ENCODE measurements at places on chromosomes 11 and 22.

DNA sequence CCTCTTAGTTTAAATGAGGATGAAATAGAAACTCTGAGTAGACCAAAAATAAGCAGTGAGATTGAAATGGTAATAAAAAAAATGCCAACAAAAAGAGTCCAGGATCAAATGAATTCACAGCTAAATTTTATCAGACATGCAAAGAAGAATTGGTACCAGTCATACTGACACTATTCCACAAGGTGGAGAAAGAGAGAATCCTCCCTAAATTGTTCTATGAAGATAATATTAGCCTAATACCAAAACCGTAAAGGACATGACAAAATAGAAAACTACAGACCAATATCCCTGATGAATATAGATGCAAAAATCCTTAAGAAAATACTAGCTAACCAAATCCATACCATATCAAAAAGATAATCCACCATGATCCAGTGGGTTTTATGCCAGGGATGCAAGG is 169.8 kb upstream of the CHORDC1 start:
- DNase-seq = no peak

DNA sequence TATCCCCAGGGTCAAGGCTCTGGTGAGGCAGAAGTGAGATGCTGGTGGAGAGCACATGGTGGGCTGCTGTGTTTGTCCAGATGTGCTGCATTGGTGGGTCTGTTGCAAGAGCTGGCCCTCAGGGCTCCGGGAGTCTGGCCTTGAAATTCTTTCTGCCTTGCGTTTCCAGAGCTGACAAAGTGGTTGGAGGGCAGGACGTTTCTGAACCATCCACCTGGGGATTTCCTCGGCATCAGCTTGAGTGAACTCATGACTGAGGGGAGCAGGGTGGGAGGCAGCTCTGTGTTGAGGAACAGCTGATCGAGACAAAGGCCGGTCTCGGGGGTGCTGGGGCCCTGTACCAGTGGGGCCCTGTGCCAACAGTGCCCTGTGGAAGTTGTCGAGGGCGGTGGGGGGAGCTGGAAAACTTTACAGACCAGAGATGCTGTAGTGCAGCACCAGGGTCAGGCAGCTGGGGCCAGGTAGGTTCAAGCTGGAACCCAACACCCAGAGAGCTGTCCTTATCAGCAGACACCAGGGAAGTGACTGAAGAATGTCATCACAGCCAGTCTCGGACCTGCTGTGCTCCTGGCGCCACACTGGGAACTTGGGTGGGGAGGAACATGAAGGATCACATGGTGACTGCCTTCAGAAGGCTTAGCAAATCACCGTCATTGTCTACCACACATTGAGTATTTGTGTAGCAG is 4.9 kb downstream of the TSKU start:
- DNase-seq = no peak

DNA sequence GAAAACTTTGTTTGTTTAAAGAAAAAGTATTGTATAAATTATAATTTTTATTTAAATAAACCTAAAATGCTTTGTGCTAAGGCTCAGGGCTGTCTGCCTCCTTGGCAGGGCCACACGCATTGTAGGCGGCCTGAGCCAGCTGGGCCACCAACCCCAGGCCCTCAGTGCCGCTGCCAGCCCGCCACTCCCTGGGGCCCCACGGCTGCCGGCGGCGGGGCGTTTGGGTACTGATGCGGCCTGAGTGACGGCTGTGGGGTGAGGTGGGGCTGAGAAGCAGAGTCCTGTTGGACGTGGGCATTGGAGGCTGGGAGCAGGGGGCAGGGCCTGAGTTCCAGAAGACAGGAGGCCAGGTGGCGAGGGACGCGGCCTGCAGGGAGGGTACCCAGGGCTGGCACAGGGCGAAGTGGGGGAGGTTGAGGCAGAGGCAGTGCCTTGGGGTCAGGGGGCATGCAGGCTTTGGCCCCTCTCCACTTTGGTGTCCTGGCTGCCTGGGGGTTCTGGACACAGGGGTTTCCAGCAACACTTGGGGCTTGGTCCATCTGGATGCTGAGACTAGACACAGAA is 58.3 kb downstream of the CERK start:
- no peak for DNase-seq

GRCh38 chr11:17743026-17743807 is 8.6 kb downstream of the KCNC1 start:
- DNase-seq = no peak

DNA sequence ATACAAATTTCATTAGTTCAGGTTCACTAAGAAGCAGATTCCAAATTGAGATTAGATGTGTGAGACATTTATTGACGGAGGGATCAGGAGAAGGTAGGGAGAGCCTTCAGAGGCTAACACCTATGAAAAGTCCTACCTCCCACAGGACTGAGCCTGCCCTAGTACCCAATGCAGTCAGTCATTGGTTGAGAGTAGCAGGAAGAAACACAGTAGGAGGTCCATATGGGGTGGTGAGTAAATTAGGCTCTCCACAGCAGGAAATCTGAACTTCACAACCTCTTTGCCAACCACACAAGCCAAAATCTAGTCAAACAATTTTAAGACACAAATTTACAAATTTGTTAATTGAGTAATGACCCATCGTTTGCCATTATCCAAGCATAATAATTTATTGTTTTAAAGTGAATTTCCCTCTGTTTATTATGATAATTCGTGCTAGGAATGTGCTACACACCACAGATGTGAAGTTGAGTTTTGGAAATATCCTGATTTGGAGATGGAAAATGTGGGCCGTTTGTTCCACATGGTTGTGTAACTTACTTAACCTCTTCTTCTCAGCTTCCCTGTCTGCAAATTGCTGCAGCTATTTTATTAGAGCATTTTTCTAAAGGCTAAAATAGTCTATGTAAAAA is 542.1 kb downstream of the ETS1 start:
- DNase-seq = no peak

- no peak for DNase-seq
Measured at GRCh38 chr11:66293777-66294625, 2.3 kb downstream of the TMEM151A start.

DNA sequence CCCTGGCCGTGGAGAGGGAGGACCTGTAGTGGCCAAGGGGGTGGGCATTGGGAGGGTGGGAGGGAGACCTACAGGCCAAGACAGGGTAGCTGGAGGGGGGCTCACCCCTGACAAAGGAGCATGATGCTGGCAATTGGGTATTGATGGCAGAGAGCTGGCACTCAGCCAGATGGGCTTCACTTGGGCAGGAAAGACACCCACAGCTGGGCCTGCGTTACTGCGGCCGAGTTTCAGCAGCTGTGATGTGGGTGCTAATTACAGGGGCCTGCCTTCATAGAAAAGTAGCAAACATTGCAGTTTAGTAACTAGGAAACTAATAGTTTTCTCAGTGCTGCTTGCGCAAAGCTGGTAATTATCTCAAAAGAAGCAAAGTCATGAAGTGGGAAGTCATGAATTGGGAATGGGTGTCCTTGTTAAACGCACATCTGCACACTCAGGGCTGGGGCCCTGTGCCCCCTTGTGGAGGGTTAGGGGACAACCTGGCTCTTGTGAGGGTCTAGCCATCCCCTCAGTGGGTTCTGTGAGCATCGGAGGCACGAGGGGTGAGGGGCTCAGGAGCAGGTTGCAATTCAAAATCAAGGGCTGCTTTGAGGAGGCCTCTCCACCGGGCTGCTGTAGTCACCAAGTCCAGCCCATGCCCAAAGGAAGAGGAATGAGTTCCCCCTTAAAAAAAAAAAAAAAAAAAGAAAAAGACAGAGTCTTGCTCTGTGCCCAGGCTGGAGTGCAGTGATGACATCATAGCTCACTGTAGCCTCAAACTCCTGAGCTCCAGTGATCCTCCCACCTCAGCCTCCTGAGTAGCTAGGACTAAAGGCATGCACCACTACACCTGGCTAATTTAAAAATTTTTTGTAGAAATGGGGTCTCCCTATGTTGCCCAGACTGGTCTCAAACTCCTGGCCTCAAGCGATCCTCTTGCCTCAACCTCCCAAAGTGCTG is 24.4 kb upstream of the TXNRD2 start:
- DNase-seq = no peak

DNA sequence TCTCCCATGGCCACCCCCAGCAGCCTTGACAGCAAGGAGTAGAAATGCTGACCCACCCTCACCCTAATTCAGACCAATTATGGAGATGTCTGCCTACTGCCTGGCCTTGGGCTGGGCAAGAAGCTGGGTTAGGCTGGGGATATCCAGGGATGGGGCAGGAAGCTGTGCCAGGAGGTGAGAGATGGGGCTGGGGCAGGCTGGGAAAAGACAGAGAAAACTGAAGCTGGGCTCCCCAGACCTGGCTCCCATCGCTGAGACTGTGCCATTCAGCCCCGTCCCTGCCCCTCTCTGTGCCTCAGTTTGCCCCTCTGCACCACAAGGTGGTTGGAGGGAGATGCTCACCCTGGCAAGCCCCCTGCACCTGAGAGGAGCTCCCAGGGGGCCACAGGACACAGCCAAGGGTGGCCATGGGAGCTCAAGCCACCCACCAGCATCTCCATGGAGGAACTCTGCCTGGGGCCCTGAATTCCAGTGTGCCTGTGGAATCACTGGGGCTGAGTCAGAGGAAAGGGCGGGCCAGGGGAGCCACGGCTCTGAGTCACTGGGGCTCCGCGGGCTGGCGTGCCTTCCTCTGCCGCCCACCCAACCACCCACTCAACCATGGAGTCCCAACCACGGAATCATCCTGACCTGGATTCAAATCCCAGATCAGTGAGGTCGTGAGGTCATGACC is 6.0 kb upstream of the CARD10 start:
- DNase-seq = no peak

DNA sequence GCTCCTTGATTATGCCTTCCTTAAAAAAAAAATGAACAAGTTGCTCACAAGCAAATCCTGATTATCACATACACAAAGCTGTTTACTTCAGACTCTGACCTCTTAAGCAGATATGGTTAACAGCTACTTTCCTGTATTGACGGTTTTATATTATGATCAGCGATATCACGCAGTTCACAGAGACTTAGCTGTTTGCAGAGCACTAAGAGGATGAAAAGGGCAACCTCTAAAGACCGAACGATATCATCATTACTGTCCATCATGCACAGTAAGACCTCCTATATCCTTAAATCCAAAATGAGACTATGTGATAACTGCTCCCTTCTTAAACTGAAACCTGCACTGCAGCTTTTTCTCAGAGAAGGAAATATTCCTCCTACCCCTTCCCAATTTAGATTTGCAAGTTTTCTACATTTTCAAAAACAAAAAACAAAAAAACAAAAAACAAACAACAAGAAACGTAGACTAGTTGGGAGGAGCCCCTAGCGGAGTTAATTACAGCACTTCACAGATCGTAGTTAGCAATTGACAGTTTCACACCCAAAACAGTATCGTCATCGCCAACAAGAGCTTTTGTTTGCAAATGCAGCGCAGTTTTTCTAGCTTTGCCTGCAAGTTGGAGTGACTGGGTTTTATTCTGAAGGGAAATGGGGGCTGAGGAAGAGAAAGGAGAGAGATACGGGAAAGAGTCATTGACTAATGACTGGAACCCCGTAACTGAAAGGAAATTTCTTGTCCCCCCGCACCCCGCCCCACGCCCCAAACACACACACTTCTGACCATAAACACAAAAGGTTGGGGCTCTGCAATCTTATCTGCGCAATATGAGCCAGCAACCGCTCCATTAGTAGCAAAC is 1.2 kb downstream of the DDX6 start:
- no peak for DNase-seq
